ENCODE measurements at places on chromosomes 5 and 9.

DNA sequence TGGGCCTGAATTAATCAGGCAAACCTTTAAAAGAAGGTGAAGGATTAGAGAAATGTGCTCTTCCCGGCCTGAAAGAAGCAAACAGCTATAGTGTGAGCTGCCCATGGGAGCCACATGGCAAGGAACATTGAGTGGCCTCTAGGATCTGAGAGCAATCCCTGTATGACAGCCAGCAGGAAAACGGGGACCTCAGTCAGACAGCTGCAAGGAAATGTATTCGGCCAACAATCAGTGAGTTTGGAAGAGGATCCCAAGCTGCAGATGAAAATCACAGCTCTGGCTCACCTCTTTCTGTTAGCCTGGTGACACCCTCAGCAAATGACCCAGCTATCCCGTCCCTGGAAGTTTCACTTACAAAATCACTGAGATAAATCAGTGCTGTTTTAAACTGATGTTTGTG is 309.2 kb downstream of the SH3GL2 start:
- DNase-seq, result no peak

GRCh38 chr5:74638970-74639806 is 1.3 kb downstream of the ENC1 start:
- DNase-seq, result no peak

DNA sequence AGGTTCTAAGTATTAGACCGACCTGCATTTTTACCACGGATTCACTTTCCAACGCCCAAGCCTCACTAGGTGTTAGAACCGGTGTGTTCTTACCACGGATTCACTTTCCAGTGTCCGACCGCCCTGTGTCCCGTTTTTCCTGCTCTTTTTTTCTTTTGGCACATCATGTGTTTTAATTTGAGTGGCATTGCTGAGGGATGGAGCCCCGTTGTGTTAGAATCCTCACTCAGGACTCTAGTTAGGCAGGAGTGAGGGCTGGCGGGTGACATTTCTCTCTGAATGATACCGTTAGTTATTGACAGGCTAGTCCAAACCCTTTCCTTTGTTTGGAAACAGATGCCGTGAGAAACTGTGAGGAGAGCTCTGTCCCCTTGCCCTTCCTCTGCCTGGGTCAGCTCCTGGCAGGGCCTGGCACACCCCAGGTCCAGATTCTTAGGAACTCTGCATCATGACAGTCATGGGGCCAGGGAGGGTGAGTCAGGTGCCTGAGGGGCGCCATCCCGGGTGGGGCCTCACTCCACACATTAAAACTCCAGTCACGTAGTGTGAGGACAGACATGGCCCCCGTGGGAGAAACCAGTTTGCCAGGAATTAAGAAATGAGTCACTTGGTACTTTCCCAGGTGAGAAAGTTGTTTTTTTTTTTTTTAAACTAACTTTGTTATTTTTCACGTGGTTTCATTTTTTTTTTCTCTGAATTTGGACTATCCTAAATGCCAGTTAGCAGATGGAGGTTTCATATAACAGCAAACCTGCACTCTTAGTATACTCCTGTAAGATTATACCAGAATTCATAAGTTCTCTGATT is 15.8 kb downstream of the EXOC3 start:
- DNase-seq, result no peak

- no peak for DNase-seq
These were observed 284.9 kb upstream of the WWC1 start for GRCh38 chr5:168006456-168007130.

DNA sequence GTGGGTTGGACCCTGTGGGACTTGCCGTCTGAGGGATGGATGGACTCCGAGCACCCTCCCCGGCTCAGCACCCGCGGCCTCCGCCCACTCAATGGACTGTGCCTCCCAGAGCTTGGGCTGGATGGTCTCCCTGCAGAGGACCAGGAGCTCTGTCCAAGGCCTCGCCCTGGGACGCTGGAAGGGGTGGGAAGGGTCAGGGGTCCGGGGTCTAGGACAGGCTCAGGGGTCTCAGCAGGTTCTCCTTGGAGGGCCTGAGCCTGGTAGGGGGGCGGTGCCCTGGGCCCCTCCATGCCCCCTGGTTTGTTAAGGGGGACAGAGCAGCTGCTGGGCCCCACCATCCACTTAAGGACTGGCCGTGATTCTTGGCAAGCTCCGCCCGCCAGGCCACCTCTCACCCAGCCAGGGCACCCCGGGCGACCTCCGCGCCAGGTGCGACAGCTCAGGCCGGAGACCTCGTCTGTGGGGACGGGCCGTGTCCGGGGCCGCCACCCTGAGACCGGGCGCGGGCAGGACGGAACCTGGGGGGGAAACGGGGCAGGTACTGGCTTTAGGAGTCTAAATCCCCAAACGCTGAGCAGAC is 29.2 kb downstream of the EXOC3 start:
- DNase-seq, result no peak

DNA sequence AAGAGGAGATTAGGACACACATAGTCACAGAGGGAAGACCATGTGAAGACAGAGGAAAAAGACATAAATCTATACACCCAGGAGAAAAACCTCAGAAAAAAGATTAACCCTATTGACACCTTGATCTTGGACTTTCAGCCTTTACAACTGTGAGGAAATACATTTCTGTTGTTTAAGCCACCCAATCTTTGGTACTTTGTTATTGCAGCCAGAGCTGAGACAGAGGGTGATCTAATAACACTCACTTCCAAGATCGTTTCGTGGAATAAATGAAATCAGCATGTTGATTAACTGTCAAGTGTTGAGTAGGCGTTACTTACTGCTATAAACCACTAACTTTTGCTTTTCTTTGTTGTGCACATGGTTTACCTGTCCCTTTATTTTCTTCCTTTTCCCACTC is 361.2 kb upstream of the RIOK2 start:
- no peak for DNase-seq

- DNase-seq, result no peak
These were observed 19.6 kb downstream of the TENT4A start for GRCh38 chr5:6732634-6733410.

DNA sequence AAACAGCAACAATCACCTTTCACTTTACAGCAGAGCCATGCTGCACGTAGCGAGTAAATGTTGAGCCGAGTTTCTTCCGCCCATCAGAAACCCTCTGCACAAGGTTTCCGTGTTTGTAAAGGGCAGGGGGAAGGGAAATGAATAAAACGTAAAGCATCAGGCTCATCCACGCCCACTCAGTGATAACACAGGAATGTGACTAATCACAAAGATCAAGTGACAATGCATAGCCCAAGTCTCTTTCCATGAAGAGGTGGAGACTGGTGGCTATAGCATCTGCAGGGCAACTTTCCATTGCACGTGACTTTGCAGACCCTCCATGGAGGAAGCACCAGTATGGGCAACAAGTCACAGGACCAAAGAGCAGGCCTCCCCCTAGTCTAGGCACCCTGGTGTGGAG is 56.6 kb downstream of the CAMSAP1 start:
- DNase-seq, result no peak

GRCh38 chr5:87872986-87873385 is 395.7 kb downstream of the TMEM161B start:
- DNase-seq, result no peak

DNA sequence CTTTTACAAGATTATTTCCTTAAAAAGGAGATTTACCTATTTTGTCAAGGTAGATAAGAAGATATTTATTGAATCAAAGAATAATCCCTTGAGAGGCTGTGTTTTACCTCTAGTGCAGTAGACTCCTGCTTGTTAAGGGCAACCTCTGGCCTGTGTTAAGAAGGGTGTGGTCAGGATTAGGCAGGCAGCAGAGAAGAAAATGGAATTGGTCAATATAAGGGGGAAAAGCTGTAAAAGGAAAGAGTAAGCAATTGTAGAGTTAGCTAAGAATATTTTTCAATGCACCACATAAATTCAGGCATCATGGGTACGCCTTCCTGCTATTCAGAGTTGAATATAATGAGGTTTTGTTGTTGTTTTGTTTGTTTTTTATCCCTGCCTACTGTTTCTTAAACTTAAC is 6.2 kb downstream of the CCDC125 start:
- DNase-seq, result no peak

- no peak for DNase-seq
These were observed 54.6 kb upstream of the KCNIP1 start for GRCh38 chr5:170449232-170449631.

DNA sequence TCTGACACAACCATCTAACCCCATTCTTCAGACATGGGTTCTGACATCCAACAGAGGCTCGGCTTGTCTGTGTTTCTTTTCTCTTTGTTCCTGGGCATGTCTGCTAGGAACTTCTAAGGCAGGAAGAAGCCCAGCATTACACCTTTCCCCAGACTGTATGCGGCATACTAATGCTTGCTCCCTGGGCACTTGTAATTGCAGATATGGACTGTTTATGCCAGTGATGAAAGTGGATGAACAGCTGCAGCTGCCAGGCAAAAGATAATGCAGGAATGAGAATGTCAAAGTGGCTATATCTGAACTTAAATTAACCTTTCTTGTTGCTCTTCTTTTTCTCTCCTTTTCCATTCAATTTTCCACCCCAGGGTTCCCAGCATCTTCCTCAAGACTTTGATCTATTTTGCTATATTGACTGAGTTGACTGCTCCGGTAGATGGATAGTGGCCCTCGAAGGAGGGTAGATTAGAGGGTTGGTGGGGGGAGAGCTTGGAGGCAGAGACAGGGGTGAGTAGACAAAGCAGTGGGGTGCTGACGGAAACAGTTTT is 344.4 kb downstream of the MAN2A1 start:
- DNase-seq, result no peak

Measured in activated naive CD4-positive, alpha-beta T cell (primary cell).